MCF 10A (cell line): ENCODE measurements at places on chromosomes 5 and 9. TPM values are rescaled to one million over a fixed set of nuclear protein-coding genes. Genes with fewer than 3 reads are reported as not detected.

The SOHLH1 gene
- not detected in 2 replicates for total RNA-seq

- DNase-seq: no peak
- peaks cover 6% of the 10 kb centered on the region for H3K4me1 ChIP-seq
- H3K4me3 ChIP-seq: no peak overlapping the region
- H3K36me3 ChIP-seq: no peaks in the 10 kb centered on the region
- peaks cover 74% of the 10 kb centered on the region for H3K27me3 ChIP-seq
Measured at GRCh38 chr9:93944011-93944410, 11.1 kb downstream of the BARX1 start.

DNA sequence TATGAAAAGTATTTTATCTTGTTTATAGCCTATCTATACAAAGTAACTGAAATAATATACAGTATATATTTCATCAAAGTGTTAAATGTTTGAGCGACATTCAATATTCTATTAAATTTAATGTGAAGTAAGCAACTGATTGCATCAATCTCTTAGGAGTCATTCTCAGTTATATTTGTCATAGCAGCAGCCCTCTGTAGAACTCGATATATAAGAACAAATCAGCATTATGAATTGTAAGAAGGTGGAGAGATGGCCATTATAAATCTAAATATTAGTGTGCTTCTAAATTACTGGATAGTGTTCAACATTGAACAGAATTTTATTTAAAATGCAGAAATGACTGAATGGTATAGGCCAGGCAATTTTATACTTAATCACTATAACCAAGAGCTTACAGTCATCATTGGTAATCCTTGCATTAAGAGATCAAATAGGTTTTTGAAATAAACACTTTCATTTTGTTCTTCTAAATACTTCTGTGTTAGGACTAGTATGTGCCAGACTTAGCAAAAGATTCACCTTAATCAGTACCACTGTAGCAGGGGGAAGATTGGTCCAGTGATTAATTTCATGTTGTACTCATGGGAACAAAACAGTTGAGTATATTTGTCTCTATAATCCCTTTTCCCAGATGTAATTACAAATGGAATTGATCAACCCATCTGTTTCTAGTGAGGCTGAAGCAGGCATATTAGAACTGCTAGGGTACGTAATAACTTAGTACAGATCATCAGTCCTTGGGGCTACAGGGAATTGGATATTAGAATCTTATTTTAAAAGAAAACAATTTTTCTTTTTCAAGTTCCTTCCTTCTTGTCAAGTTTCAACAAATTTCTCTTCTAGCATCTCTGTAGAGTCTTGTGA is 108.3 kb upstream of the TYRP1 start:
- no peak for DNase-seq
- H3K4me1 ChIP-seq: no peaks in the 10 kb centered on the region
- no peak overlapping the region for H3K4me3 ChIP-seq
- no peak overlapping the region for H3K27ac ChIP-seq

- H3K27me3 ChIP-seq: no peaks in the 10 kb centered on the region
- peaks cover 5% of the 10 kb centered on the region for H3K4me1 ChIP-seq
- H3K36me3 ChIP-seq: peaks cover 4% of the 10 kb centered on the region
Measured at GRCh38 chr9:81890104-81890503, 38.1 kb upstream of the SPATA31D4 start.

GRCh38 chr9:137077010-137077747 is at the start of gene UAP1L1:
UAP1L1 (plus strand) TSS chr9:137077517; CDS start chr9:137077533, 16 bp downstream.
- H3K27me3 ChIP-seq: no peaks in the 10 kb centered on the region
- no peaks in the 10 kb centered on the region for H3K36me3 ChIP-seq
- H3K4me1 ChIP-seq: no peaks in the 10 kb centered on the region

The OSTF1 gene
- total RNA-seq: 18.3 and 21.1 TPM in 2 replicates

The IL7R gene
- 0.26 and 0.44 TPM in 2 replicates for total RNA-seq

The HOMER1 gene
- 17.2 and 17.3 TPM in 2 replicates for total RNA-seq

The PRRT1B gene
- total RNA-seq: not detected in 2 replicates

- no peak overlapping the region for H3K4me3 ChIP-seq
- H3K36me3 ChIP-seq: no peaks in the 10 kb centered on the region
- DNase-seq: no peak
Measured at GRCh38 chr5:111387361-111387760, 125.0 kb downstream of the STARD4 start.

DNA sequence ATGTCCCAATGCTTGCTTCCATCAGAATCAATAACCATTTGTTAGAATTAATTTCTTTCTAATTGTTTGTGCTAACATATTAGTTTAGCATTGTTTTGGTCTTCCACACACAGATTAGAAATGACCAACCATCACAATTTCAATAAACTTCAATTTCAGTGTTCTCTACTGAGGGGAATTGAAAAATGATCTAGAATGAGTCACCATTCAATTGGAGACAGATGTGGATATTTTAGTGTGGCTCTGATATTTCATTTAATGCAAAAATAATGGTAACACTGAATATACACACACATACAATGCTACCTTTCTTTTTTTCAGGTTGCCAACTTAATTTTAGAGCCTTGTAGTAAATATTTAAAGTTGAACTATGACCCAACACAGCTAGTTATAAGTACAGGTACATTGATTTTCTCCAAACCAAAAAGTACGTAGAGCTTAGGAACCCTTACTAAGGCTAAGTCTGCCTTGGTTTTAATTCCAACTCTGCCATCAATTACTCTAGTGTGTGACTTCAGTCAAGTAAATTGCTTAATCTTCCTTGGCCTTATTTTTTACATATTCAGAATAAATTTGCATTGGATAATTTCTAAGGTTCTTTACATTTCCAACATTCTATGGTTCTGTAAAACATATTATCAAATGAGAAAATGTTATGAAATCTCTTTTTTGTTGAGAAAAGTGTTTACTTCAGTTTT is 143.9 kb downstream of the DMRTA1 start:
- no peak for DNase-seq
- H3K4me3 ChIP-seq: no peak overlapping the region
- no peaks in the 10 kb centered on the region for H3K4me1 ChIP-seq
- no peaks in the 10 kb centered on the region for H3K36me3 ChIP-seq

The NUTM2G gene
- total RNA-seq: not detected in 2 replicates

The PIP5K1B gene
- 0.16 TPM in 1 of 2 replicates, not detected in the other for total RNA-seq

- H3K36me3 ChIP-seq: peaks cover 27% of the 10 kb centered on the region
- H3K27me3 ChIP-seq: no peaks in the 10 kb centered on the region
- peak overlapping the region; percentile 83 for H3K4me3 ChIP-seq
- peaks cover 11% of the 10 kb centered on the region for H3K4me1 ChIP-seq
- DNase-seq: no peak
Measured at GRCh38 chr9:111599955-111600343, 502 bp upstream of the PTGR1 start.

DNA sequence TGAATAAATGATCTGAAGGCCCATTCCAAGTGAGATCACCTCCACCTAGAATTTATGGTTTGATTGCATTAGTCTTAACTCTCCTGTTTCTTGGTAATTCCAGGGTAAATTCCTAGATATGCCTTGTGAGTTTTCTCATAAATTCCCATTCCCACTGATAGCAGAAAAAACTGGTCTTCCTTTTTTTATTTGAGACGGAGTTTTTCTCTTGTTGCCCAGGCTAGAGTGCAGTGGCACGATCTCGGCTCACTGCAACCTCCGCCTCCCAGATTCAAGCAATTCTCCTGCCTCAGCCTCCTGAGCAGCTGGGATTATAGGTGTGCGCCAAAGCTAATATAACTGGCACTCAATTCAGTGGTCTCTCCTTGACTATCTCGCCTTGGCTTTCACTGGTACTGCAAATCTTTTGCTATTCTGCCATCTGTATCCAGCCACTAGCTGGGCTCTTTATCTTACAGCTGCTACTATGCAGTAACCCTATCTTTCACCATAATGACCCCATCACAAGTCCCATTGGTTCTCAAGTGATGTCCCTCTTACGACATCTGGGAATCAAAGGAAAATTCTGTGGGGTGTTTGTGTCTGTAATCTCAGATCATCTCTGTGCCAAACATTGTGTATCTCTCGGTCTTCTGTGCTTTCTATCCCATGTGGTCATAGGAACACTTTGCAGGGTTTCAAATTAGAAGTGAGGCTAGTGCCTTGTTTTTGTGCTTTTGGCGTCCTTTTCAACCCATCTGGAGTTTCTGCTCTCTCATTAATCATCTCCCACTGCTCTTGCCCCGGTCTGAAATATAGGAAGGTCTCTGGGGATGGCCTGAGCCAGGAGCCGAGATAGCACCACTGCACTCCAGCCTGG is 14.4 kb downstream of the HNRNPK start:
- H3K27ac ChIP-seq: no peak overlapping the region
- H3K36me3 ChIP-seq: peaks cover 67% of the 10 kb centered on the region
- no peaks in the 10 kb centered on the region for H3K27me3 ChIP-seq
- peaks cover 24% of the 10 kb centered on the region for H3K4me1 ChIP-seq
- no peak overlapping the region for H3K4me3 ChIP-seq

The RASGRF2 gene
- total RNA-seq: not detected in 2 replicates

The GGTA1 gene
- not detected in 2 replicates for total RNA-seq

DNA sequence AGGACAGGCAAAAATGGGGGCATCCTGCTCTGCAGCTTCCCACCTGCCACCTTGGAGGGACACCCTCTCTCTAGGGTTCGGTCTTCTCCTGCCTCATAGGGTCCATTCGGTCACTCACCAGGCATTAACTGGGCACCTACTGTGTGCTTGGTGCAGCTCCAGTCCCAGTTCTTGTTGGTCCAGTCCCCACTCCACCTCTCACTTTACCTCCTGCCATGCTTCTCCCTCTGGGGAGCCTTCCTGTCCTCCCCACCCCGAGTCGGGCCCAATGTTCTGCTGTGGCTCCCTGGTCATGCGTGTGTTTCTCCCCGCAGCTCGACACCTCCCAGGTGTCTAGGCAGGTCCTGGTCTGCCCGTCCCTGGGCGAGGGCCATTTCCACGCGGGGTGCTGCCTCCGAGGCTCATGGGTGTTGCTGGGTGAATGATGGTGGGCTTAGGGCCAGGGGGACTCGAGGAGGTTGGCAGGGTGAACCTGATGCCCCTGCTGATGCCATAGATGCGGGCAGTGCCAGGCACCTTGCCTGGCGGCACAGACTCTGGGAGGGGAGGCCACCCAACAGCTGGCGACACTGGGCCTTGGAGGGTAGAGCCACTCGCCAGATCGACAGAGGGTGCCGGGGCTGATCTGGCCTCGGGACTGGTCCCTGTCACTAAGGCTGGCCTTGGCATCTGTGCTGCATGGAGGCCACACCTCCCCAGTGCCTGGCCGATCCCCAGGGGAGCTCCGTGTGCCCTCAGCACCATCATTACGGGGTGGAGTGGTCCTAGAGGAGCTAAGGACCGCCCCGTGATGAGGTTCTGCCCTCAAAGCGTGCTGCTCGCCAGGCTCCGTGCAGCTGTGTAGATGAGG is 66.0 kb upstream of the RNU6ATAC start:
- H3K4me3 ChIP-seq: no peak overlapping the region
- H3K4me1 ChIP-seq: no peaks in the 10 kb centered on the region
- peaks cover 39% of the 10 kb centered on the region for H3K27me3 ChIP-seq

GRCh38 chr5:16726538-16726946 is 109.7 kb upstream of the RETREG1 start:
- DNase-seq: no peak
- no peaks in the 10 kb centered on the region for H3K4me1 ChIP-seq
- H3K36me3 ChIP-seq: peaks cover 5% of the 10 kb centered on the region
- no peak overlapping the region for H3K27ac ChIP-seq
- H3K4me3 ChIP-seq: no peak overlapping the region

GRCh38 chr5:29134418-29134817 is 2059.1 kb upstream of the CDH6 start:
- no peaks in the 10 kb centered on the region for H3K27me3 ChIP-seq
- no peak for DNase-seq
- no peak overlapping the region for H3K27ac ChIP-seq
- H3K4me3 ChIP-seq: no peak overlapping the region
- no peaks in the 10 kb centered on the region for H3K36me3 ChIP-seq

The LCN10 gene
- total RNA-seq: not detected in 2 replicates

The RNF183 gene
- total RNA-seq: not detected in 2 replicates

DNA sequence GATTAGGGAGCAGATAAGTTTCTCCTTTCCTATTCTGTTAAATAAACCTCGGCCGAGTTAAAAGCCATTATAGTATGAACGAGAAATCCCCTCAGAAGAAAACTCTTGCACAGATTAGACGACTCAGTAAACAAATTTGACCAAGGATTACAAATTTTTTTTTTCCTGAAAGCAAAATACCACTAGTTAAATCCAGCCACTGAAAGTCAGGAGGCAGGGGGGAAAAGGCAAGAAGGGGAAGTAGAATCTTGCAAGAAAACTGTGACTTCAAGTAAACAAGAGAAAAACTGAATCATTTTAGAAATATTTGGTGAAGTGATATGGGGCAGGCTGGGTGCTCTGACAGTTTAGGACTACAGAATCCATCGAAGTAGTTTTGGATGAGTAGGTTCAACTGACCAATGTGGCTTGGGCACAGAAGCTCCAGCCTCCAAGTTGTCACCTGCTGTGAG is 251.0 kb downstream of the DENND1A start:
- H3K27me3 ChIP-seq: no peaks in the 10 kb centered on the region
- no peak for DNase-seq
- H3K27ac ChIP-seq: no peak overlapping the region

The PLCXD3 gene
- total RNA-seq: not detected in 2 replicates

DNA sequence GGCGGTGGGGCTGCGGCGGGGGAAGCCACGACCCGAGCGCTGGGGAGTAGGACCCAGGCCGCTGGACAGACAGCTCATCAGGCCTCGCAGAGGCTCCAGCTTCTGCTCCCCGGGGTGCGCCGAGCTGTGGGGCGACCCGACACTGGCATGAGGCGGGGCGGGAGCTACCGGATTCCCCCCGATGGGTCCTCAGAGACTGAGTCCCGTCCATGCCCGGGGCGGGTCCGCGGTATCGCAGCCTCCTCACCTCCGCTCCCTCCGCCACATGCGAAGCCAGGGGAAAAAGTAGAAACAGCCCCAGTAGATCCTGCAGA is 2.6 kb upstream of the CCL27 start:
- peaks cover 17% of the 10 kb centered on the region for H3K4me1 ChIP-seq
- H3K4me3 ChIP-seq: peak overlapping the region; percentile 92
- peak overlapping the region; percentile 96 for H3K27ac ChIP-seq

The SLC30A5 gene
- total RNA-seq: 61.8 and 73.8 TPM in 2 replicates

DNA sequence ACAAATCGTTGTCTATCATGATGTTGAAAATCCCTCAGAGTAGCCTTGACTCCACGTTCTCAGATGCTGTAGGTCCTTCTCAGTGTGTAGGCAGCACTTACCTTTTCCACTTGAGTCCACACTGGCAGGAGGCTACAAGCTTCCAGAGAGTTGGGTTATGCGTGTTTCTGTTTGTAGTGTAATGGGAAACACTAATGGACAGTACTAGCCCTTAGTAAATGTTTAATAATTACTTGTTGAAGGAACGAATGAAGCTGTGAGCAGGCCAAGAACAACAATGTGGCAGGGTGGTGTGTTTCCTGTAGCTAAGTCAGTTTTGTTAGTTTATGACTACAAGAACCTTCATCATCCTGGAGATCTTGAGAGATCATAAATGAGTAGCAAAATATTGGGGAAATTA is 83.5 kb downstream of the ARHGAP26 start:
- H3K4me1 ChIP-seq: peaks cover 8% of the 10 kb centered on the region
- H3K4me3 ChIP-seq: no peak overlapping the region
- no peak overlapping the region for H3K27ac ChIP-seq
- no peaks in the 10 kb centered on the region for H3K36me3 ChIP-seq
- no peak for DNase-seq
- H3K27me3 ChIP-seq: no peaks in the 10 kb centered on the region

The SMIM33 gene
- not detected in 2 replicates for total RNA-seq

- no peaks in the 10 kb centered on the region for H3K27me3 ChIP-seq
- no peak overlapping the region for H3K4me3 ChIP-seq
- no peaks in the 10 kb centered on the region for H3K36me3 ChIP-seq
- H3K27ac ChIP-seq: no peak overlapping the region
- peaks cover 7% of the 10 kb centered on the region for H3K4me1 ChIP-seq
Measured at GRCh38 chr5:73411936-73412596, 36.5 kb downstream of the FOXD1 start.

GRCh38 chr9:95074632-95075031 is 242.9 kb downstream of the FANCC start:
- H3K27ac ChIP-seq: peak overlapping the region; percentile 66
- H3K27me3 ChIP-seq: no peaks in the 10 kb centered on the region
- H3K4me1 ChIP-seq: peaks cover 5% of the 10 kb centered on the region
